Cortex of kidney (tissue), 1 donor: ENCODE measurements at places on chromosomes 12 and 14.

DNA sequence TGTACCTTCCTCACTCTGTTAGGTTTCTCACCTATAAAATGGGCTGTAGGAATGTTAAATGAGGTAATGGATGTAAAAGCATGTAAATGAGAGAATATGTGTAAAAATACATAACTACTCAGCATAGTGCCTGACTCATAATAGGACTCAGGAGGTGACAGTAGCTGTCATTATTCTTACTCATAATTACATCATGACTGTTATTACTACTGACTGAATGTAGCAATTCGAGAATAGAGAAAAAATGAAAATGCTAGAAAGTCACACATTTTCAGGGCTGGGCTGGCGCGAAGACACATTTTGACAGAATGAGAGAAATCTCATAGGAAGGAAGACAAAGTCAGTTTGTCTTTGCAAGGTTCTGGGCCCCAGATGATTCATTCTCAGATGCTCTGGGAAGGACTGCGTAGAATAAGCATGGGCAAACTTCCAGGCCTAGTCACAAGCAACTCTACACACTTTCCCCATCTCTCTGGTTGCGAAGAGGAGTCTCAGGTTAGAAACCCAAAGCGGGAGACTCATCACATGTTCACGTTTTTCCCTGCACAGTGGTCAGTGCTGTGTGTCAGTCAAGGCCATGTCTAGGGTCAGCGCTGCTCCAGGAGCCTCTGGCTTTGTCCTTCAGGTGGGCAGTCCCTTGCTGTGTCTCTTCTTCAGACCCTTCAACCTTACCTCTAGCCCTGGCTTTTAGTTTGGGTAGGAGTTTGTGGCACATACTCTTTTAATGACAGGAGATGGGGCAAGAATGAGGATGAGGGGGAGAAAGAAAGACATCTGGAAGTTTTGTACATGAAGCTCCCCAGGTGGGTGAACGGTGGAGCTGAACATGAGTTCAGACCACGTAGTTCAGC, 8.4 kb downstream of the GPRC5A start:
- DNase-seq: no peak

DNA sequence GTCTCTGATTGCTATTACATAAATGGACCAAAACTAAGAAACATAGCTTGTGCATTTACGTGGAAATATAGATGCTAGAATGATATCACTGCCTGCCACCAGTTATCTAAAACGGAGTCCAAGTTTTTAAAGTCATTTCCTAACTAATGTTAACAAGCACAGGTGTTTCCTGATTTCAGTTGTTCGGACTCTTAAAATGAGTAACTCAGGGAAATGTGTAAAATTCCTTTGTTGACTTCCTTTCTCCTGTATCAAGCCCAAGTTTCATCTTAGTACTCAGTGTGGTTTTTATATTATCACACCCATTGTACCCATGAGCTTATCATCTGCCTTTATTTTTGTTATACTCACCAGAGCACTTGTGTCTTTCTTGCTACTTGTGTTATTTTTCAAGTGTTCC, 13.2 kb upstream of the PRKCH start:
- DNase-seq: no peak

- DNase-seq: no peak
Measured at GRCh38 chr12:69068448-69068847, 135.5 kb upstream of the CPM start.

GRCh38 chr12:10163084-10163483, 8.8 kb downstream of the OLR1 start:
- no peak for DNase-seq

DNA sequence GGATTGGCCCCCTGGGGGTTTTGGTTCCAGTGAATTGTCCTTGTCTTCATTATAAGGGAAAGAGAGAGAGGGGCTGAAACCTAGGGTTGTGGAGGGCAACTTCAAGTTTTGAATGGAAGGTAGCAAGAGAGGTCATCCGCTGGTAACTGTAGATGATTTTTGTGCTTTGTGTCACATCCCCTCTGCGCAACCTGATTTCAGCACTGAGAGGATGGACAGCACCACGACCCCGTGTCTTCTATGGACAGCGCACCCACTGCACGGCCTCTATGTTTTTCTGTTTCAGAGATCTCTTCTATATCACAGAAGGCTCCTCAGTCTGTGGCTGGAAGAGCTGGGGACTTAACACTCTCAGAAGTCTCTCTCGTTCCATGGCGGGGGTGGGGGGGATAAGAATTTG, 127.0 kb upstream of the RPH3A start:
- DNase-seq: no peak

DNA sequence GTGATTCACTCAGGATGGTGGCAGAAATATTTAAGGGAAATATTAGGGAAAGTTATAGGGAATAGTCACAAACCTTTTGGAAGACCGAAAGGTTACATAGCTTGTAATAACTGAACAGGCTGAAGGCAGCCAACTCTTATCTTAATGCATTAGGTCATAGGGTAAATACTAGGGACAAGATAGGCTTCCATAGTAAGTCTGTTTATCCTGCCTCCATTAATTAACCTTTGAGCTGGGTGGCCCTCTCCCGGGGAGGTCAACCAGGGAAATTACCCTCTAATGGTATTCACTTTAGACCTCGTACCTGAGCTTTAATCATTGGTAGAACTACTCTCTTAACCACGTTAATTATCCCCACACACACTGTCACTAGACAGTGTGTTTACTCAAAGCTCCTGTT, 981.8 kb downstream of the SLC16A7 start:
- no peak for DNase-seq

DNA sequence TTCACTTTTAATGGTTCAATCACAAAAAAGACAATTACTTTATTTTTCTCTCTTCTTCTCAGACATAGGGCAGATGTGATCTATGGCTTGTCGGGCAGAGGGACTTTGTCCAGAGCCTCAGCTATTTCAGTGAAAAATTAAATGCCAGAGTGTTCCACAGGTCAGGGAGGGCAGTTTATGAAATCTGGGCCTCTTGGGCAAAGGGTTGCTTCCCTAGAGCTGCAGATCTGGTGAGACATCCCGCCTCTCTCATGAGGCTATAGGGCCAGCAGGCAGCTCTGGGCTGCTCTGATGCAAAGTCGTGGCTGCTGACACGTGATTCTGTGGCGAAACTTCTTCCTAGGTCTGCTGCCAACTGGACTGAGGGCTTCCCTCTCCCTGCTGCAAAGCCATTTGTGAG, 6.0 kb downstream of the CLMN start:
- DNase-seq: no peak

DNA sequence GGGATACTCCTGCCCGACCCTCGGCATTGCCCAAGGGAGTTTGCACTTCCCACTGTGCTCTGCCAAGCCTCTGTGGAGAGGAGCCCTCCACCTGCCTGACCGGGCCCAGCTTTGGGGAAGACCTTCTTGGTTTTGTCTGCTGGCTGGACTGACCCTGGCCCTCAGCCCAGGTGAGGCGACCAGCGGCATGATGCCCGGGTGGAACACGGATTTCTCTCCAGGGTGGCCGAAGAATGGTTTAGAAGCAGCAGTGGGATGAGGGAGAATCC, 15.6 kb downstream of the ZBTB42 start:
- DNase-seq: no peak

DNA sequence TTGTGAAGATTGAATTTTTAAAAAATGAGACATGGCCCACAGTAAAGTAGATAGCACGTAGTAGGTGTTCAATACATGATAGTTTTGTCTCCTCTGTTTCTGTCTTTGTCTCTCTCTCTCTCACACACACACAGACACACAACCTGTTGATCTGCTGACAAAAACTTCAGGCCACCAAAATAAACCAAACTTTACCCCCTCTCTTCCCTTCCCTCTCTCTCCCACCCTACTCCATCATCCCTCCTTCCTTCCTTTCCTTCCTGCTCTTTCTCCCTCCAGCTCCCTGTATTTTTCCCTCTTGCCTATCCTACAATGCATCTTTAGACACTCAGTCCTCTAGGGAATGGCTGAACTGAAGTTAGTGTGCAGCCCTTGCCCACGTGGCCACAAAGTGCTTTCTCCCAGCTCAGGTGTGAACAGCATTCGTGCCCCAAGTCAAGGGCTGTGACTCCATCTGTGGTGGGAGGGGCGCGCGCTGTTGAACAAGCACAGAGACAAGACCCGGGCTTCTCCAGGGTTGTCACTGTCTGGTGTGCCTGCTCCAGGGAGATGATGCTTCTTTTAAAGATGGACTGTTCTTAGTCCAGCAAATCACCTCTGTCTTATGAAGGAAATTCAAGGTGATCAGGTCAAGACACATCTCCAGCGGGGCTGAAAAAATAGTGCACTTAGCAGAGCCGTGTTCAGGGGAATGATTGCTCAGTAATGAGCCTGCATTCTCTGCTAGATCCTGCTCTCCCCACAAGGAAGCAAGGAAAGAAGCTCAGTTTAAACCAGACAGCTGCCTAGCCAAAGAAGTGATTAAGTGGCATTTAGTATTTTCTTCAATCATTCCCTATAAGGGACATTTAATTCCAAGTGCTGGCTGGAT, 75.3 kb downstream of the WSCD2 start:
- no peak for DNase-seq

DNA sequence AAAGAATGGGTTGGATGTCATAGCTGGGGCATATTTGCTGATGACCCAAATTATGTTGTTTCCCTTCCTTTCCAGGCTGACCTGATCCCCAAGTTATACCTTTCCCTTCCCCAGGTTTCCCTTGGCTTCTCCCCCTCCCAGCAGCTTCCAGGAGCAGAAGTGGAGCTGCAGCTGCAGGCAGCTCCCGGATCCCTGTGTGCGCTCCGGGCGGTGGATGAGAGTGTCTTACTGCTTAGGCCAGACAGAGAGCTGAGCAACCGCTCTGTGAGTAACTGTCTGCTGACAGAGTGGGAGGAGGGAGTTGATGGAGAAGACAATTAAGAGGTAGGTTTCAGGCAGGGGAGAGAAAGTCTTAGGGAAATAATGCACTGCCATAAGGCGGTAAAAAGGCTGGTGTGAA, 25.0 kb downstream of the A2ML1 start:
- DNase-seq: no peak

DNA sequence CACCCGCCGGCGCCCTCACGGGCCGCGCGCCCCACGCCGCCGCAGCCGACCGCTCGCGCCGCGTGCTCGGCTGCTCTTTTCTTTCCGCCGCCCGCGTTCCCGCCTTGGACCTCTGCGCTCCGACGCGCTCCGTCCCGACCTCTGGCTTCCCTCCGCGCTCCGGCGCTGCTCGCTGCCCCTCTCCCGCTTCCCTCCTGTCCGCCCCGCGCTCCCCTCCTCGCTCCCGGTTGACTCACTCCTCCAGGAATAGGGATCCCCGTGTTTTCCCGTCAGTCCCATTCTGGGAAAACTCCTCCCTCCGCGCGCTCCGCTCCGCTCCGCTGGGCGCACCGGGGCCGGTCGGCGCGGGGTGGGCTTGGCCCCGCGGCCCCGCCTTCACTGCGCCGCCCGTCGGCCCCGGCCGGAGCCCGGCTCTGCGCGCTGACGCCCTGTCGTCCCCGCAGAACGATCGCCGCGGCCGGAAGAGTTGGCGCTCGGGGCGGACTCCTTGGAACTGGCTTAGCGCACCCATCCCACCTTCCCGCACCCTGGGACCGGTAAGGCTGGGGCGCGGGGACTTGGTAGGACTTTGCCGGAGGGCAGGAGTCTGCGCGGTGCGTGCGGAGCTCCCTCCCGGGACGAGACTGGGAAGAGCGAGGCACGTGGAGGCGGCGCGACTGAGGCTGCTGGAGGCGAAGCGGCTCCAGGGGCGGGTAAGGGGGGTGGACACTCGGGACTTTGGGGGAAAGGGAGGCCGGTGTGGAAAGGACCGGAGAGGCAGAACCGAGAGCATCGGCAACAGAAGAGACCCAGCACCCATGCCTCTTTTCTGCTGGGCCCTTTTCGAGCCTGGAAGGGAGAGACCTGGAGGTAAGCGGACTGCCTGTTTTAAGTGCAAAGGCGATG, 550 bp downstream of the TEAD4 start:
- no peak for DNase-seq

- DNase-seq: no peak
Measured at GRCh38 chr12:1844223-1844622, 23.9 kb downstream of the LRTM2 start.

DNA sequence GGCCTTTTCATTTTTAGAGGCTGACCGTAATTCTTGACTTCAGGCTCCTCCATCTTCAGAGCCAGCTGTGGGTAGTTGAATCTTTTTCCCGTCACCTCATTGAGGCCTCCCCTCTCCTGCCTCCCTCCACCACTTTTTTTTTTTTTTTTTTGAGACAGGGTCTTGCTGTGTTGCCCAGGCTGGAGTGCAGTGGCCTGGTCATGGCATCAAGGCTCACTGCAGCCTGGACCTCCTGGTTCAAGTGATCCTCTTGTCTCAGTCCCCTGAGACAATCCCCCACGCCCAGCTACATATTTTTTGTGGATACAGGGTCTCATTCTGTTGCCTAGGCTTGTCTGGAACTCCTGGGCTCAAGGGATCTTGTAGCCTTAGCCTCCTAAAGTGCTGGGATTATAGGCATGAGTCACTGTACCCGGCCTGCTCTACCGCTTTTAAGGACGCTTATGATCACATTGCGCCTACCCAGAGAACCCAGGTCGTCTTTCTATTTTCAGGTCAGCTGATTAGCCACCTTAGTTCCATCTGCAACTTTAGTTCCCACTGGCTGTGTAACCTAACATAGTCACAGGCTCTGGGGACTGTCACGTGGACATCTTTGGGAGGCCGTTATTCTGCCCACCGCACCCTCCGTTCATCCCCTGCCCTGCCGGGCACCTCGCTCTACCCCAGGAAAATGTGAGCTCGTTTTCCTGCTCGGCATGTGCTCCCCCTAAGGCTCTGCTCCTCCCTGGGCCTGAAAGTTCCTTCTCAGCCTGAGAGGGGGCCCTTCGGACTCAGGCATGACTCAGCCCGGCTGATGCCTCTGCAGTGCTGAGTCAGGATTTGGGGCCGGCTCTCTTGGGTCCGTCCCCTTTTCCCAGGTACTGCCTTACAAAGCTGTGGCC, 13.4 kb downstream of the TNFAIP2 start:
- DNase-seq: no peak

GRCh38 chr14:84323978-84324377, 1206.0 kb upstream of the FLRT2 start:
- no peak for DNase-seq

- DNase-seq: no peak
Measured at GRCh38 chr14:28542040-28542439, 224.5 kb upstream of the FOXG1 start.
